ENCODE measurements at places on chromosomes 11 and 22.

DNA sequence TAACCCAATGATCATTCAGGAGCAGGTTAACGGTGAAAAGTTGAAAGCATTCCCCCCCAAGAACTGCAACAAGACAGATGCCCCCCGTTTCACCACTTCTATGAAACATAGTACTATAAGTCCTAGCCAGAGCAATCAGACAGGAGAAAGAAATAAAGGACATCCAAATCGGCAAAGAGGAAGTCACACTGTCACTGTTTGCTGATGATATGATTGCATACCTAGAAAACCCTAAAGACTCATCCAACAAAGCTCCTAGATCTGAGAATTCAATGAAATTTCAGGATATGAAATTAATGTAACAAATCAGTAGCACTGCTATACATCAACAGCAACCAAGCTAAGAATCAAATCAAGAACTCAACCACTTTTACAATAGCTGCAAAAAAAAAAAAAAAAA, 32.8 kb downstream of the PIWIL3 start:
- no peak for DNase-seq

- DNase-seq: peak; percentile 71
Measured at GRCh38 chr22:19962246-19962908, 20.8 kb upstream of the TXNRD2 start.

GRCh38 chr22:19757985-19758895, 2.3 kb upstream of the TBX1 start:
- DNase-seq: no peak

DNA sequence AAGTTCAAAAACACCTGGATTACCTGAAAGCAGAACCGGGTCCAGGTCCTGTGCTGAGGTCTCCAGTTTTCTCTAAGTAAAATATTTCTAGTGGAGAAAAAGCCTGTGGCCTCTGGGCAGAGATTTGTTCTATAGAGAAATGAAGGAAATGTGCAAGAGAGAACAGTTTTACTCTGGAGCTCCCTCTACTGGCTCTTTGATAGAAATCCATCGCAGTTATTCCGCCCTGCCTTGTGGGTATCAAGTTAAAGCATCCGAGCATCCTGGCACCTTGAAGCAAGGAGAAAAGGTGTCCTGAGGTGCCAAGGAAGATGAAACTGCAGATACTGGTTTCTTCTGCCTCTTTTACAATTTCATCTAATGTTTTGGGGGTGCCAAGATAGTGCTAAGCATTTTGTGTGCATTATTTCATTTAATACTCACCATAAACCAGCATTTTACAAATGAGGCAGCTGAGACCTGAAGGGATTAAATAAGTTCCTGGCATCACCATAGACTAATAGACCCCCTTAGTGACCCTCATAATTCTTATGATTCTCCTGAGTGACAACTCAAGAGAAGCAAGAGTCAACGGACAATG, 113.1 kb upstream of the HSD17B12 start:
- DNase-seq: no peak

GRCh38 chr11:65473278-65473860, 25.5 kb upstream of the MALAT1 start:
- no peak for DNase-seq

DNA sequence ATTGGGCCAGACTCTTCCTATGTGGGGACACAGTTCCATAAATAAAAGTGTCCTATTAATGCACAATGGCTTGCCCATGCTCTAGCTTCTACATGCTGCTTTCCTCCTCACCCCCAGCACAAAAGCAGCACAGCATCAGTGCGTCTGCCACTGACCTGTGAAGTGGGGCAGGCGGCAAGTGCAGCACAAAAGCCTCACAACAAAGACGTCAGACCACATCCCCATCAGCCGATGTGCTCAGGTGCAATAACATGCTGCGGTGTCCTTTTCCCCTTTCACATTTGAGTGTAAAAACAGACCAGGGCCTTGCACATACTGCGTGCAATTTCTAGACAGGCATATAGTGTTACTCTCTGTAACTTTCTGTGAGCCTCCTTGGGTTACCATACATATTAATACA, 12.8 kb downstream of the DKK3 start:
- DNase-seq: no peak

DNA sequence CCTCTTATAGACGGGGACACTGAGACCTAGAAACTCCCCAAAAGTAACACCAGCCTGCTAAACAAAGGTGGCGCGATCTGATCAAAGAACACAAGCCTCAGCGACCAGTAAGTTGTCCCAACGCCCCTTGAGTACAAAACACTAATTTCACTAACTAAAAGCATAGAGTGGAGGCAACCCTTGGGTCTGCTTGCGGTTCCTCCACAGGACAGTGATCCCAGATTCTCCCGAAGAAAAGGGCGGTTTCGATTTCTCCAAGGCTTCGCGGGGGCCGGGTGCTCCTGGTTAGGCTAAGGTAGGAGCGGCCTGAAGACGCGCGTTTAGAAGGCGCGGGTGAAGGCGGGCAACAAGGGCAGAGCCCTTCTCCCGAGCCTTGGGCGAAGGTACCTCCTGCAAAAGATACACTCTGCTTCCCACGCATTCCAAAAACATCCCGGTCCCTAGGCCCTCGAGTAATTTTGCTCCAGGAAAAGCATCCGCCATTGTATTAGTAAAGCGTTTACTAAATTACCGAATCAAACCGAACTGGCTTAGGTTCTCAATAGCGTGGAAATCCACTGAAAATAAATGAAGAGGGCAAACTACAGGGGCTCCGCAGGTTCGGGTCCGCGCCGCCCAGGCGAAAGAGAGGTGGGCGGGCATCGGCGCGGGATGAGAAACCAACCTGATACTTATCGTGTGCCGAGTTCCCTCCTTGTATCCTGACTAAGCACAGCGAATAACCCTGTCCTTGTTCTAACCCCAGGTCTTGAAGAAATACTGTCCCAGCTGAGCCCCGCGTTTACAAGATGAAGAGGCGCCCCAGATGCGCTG, 2.0 kb downstream of the WT1 start:
- DNase-seq: no peak

DNA sequence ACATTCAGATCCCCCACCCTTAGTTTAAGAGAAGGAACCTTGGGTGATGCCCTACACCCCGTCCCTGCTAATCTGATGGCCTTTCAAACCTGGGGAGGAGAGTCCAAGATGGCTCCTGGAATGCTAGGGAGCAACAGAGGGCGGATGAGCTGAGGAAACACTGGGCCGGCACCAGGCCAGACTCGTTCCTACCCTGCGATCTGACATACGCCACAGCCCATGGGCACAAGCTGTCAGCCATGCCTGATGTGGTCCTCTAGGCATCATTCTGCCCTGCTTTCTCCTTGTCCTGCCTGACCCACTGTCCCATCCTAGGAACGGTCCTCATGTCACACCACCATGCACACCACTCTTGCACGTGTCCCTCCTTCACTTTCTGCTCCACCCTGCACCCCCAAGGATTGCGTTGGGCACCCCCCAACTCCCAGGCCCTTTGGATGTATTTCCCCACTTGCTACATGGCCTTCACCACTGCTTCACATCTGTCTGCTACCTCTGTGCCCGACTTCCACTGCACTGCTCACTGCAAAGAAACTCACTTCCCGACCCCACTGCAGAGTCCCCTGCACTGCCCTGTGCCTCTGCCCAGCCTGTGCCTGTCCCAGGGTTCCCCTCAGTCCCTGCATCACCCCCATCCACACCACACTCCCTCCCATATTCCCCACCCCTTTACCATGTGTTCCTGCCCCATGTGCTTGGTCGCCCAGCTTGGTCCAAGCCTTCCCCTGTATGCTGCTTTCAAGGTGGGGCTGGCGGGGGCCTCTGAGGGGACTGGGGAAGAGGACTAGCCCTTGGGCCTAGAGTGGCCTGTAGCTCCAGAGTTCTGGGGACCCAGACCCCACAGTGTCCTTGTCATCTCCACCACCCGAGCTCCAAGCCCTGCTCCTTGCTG, 29.2 kb downstream of the USP35 start:
- no peak for DNase-seq

DNA sequence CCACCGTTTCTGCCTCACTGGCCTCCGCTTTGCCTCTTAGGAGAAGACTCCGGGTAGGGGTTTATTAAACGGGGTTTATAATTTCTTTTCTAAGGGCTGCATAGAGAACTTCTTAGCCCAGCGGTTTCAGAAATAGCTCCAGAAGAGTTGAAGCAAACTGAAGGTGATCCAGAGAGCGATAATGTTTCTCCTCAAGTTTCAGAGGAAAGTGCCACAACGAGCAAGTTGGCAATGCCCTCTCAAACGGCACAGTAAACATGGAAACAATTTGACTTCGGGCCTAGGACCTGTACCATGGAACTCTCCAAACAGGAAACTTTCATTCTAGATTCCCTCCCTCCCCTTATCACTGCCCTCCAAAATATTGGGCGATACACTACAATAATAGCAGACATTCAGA, 1.0 kb downstream of the ADSL start:
- DNase-seq: no peak

DNA sequence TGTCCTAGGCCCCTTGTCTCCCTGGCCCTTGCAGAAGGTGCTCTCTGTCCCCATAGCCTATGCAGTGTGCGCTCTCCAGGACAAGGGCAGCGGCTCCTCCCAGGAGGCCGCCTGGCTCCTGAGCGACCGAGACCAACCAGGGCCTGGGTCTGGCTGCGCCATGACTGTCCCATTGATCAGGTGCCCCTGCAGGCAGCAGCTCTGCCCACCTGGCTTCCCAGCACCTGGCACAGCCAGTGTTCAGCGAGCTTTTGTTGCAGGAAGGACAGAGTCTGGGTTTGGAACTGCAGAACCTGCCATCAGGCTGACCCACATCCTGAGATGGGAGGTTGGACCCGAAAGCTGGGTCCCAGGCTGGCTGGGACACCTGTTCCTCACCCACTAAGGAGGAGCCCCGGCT, 1001.1 kb downstream of the BRD1 start:
- no peak for DNase-seq

- DNase-seq: no peak
Measured at GRCh38 chr11:364991-365725, 4.1 kb upstream of the B4GALNT4 start.

- DNase-seq: no peak
Measured at GRCh38 chr11:28009996-28010395, 98.0 kb downstream of the KIF18A start.
